Neural cell (in vitro differentiated cells): ENCODE measurements at places on chromosomes 3 and 15. TPM values are rescaled to one million over a fixed set of nuclear protein-coding genes. Genes with fewer than 3 reads are reported as not detected.

Gene DNAH12
- polyA plus RNA-seq: 1.6 and 1.8 TPM in 2 replicates

Gene MOBP
- not detected in 2 replicates for polyA plus RNA-seq

Gene CPA3
- not detected in 2 replicates for polyA plus RNA-seq

Gene CHRNA3
- 2.4 TPM in 2 replicates for polyA plus RNA-seq

Gene XXYLT1
- polyA plus RNA-seq: 25.4 and 29.7 TPM in 2 replicates

Gene GABRR3
- not detected in 2 replicates for polyA plus RNA-seq

Gene PAQR5
- polyA plus RNA-seq: not detected in 2 replicates

Gene TNNC1
- polyA plus RNA-seq: 2.2 TPM in 1 of 2 replicates, not detected in the other

Gene THSD4
- polyA plus RNA-seq: 0.46 and 1.3 TPM in 2 replicates

Gene ENTPD3
- 2.8 and 3.1 TPM in 2 replicates for polyA plus RNA-seq

Gene TRIM59
- polyA plus RNA-seq: 0.53 and 0.78 TPM in 2 replicates

Gene ECE2
- polyA plus RNA-seq: 0.22 and 0.42 TPM in 2 replicates

Gene PPP1R14D
- not detected in 2 replicates for polyA plus RNA-seq

Gene GTF2A2
- 124 and 171 TPM in 2 replicates for polyA plus RNA-seq

Gene SELENOS
- polyA plus RNA-seq: 128 and 136 TPM in 2 replicates

Gene PCOLCE2
- 17.4 and 29.2 TPM in 2 replicates for polyA plus RNA-seq

Gene FBXW12
- not detected in 2 replicates for polyA plus RNA-seq

Gene A4GNT
- not detected in 2 replicates for polyA plus RNA-seq

Gene GOLGA6L9
- 27.5 and 27.7 TPM in 2 replicates for polyA plus RNA-seq

Gene ANKRD63
- polyA plus RNA-seq: 2.1 TPM in 1 of 2 replicates, not detected in the other

Gene OSTN
- 0.17 TPM in 1 of 2 replicates, not detected in the other for polyA plus RNA-seq

Gene HESX1
- 1.3 and 4.8 TPM in 2 replicates for polyA plus RNA-seq

Gene NR2E3
- not detected in 2 replicates for polyA plus RNA-seq

Gene EXOSC7
- 80.3 and 87.5 TPM in 2 replicates for polyA plus RNA-seq

Gene CX3CR1
- not detected in 2 replicates for polyA plus RNA-seq

Gene ANKUB1
- not detected in 2 replicates for polyA plus RNA-seq

Gene LMAN1L
- polyA plus RNA-seq: 0.18 TPM in 1 of 2 replicates, not detected in the other

Gene WDR6
- 315 and 326 TPM in 2 replicates for polyA plus RNA-seq

Gene GOLGA8T
- polyA plus RNA-seq: not detected in 2 replicates

Gene PKM
- 361 and 383 TPM in 2 replicates for polyA plus RNA-seq

Gene NEK10
- polyA plus RNA-seq: 17.6 and 29.7 TPM in 2 replicates

Gene CADPS
- polyA plus RNA-seq: 118 and 125 TPM in 2 replicates

Gene CHRFAM7A
- 0.42 and 2.4 TPM in 2 replicates for polyA plus RNA-seq

Gene TRANK1
- polyA plus RNA-seq: 11.6 and 15.5 TPM in 2 replicates
